ENCODE measurements at places on chromosomes 2 and 18.
A peak's percentile ranks its signal among the peaks of the same experiment; 100 is the strongest.

- DNase-seq = no peak
These were observed 30.9 kb downstream of the XDH start for GRCh38 chr2:31383471-31384153.

- DNase-seq = no peak
These were observed 2.6 kb downstream of the SLC66A2 start for GRCh38 chr18:79948719-79949411.

DNA sequence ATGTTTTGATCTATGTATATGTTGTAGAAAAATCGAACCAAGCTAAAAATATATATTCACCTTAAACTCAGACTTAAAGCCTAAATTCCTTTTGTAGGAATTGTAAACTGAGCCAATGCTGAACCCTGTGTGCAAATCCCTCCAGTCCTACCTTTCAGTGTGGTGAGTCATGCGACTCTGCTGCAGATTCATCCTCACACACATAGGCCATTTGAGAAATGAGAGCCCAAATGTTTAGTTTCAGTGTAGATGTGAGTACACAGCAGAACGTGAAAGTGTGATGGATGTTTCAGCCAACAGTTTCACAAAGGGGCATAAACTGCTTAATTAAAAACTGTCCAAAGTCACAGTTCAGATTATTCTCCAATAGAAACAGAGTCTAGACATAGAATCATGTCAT lies 193.2 kb downstream of the CDH19 start:
- no peak for DNase-seq

- no peak for DNase-seq
These were observed 6.8 kb downstream of the AGPS start for GRCh38 chr2:177399376-177399775.

GRCh38 chr2:98656800-98657199 lies 48.4 kb downstream of the UNC50 start:
- no peak for DNase-seq

- no peak for DNase-seq
These were observed 155.1 kb downstream of the DYSF start for GRCh38 chr2:71608441-71608840.

DNA sequence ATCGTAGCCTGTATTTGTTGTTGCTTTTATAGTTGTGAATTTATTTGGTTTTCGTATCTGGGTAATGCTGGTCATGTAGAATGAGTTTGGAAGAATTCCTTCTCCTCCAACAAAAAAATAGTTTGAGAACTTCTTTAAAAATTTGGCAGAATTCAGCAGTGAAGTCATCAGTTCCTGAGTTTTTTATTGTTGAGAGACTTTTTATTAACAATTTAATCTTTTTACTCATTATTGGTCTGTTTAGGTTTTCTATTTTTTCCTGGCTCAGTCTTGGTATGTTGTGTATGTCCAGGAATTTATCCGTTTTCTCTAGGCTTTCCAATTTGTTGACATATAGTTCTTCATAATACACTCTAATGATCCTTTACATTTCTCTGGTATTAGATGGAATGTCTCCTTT lies 1613.3 kb upstream of the PIK3C3 start:
- no peak for DNase-seq

- DNase-seq = no peak
These were observed 82.8 kb downstream of the NCK2 start for GRCh38 chr2:105827351-105828096.

GRCh38 chr2:225004597-225004996 lies 37.7 kb downstream of the DOCK10 start:
- no peak for DNase-seq

GRCh38 chr2:120182019-120182560 lies 41.1 kb downstream of the TMEM185B start:
- DNase-seq = no peak

GRCh38 chr2:171244466-171244969 lies 83.8 kb upstream of the TLK1 start:
- DNase-seq = no peak

- DNase-seq = no peak
These were observed 1.7 kb upstream of the AQP12A start for GRCh38 chr2:240689975-240690374.

GRCh38 chr2:181949047-181949446 lies 36.6 kb upstream of the PPP1R1C start:
- no peak for DNase-seq

DNA sequence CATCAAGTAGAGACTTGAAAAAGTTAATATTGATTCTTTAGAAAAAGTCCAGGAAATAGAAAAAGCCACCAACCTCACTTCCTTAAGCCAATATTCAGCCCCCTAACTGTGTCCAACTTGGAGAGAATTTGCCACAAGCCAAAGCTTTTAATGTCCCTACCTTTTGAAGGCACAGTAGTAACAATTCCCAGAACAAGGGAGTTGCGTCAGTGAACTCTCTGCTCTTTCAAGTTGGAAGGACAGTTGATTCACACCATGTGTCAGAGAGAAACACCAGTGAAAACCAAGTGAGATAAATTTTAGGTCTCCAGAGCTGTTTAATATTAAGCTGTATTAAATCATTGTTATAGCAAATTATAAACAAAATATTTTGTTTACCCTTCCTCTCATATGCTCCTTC lies 66.1 kb downstream of the EXOC6B start:
- DNase-seq = no peak

GRCh38 chr2:136204971-136205370 lies 87.0 kb upstream of the CXCR4 start:
- DNase-seq = no peak

GRCh38 chr2:44550561-44550960 lies 188.8 kb downstream of the CAMKMT start:
- DNase-seq = no peak

DNA sequence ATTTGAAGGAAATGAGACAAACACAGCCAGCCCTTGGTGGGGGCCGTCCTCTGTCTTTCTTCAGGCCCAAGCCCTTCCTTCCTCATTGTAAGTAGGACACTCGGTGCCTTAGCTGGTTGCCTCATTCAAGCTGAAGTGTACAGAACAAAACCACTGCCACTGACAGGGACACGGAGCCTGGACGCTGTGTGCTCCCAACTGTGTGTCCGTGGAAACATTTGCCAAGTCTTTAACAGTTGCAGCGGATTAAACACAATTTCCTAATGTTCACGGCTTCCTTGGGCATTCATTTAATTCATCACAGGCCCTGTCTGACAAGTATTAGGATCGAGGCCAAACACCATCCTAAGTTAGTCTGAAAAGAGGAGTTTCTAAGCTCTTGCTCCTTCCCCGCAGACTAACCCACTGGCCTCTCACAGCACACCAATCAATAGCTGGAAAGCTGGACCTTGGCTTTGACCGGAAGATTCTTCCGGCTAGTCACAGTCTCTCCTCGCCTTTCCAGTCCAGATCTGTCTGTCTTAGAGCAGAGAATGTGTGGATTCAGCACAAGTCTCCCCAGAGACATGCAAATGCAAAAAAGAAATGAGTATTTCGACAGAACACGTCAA lies 68.7 kb upstream of the ACSL3 start:
- DNase-seq = no peak

- peak; percentile 2 for DNase-seq
These were observed 92.1 kb downstream of the TMEM18 start for GRCh38 chr2:584863-585823.

DNA sequence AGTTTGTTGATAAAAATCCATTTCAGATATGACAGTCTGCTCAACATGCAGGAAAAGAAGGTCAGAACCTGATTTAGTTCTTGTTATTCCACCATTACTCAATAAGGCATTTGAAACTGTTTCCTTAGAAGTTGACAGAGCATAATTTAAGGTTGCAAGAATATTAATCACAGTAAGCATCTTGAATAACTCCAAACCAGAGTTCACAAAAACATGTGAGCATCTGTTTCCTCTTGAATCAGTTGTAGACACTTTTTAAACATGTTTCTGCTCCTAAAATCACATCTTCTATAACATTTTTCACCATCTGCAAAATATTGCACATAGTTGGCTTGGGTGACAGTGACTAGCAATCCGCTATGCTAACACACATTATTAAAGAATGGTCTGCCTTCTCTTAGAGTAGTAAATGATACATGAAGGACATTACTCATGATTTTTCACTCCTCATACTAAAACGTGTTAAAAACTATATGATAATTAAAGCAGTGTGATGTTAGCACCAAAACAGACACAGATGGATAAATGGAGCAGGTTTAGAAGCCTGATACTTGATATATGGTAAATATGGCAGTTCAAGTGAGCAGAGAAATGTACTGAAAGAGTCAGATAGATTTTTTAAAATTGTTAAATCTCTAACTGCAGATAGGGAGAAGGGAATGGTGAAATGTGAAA lies 30.3 kb downstream of the AKAIN1 start:
- DNase-seq = no peak

Data from stimulated activated CD8-positive, alpha-beta memory T cell treated with anti-CD3 and anti-CD28 coated beads, Interleukin-4, amount 100 ng/mL, for 1 hour (primary cell).